ENCODE measurements at places on chromosomes 1 and 21.
A peak's percentile ranks its signal among the peaks of the same experiment; 100 is the strongest.

DNA sequence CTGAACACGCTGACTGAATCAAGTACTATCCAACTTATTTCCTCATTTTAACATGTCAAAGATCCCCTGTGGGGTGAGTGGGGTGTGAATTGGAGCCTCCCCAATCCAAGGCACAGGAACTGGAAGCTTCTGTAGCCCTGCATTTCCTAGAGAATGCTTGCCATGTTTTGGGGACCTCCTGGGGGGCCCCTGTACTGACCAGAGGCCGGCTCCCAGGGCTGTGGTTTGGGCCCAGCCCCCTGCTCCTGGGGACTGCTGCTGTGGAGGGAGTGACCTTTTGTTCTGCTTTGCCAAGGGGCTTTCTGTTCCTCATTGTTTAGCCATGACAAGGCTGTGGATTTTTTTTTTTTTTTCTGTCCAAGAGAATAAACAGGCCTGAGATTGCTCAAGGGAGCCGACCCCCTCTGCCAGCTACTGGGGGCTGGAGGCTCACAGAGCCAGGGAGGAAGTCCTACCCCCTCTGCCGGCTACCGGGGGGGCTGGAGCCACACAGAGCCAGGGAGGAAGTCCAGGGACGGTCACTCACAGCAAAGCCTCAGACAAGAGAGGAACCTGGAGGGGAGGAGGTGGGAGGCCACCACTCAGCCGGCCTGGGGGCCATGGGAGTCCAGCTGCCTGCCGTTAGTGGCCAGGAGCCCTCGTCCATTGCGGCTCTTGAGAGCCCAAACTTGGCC, 17.4 kb downstream of the TNFRSF1B start:
- peak; percentile 57 for DNase-seq

DNA sequence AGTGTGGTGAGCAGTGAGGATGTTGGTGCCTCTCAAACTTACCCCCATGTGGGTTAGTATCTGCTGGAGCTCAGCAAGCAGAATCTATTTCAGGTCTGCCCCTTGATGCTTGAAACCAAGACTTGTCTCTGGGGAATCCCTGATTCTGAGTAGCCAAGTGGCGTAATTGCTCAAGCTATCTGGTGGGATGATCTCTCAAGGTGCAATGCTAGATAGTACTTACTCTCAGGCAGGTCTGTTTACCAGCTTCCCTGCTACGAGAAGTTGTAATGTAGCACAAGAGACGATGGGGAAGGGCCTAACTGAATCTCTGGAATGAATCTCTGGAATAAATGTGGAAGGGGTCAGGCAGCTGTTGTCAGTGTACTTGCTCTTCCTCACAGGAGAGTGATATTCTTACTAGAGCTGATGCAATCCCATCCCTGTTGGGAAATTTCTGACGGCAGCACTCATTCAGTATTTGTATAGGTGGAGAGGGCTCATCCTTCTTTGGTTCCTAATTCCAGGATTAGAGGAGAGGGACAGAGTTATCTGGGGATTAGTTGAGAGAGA, 65.4 kb downstream of the MACF1 start:
- peak; percentile 44 for DNase-seq

GRCh38 chr1:16235944-16236510, 956 bp downstream of the CPLANE2 start:
- DNase-seq = no peak

DNA sequence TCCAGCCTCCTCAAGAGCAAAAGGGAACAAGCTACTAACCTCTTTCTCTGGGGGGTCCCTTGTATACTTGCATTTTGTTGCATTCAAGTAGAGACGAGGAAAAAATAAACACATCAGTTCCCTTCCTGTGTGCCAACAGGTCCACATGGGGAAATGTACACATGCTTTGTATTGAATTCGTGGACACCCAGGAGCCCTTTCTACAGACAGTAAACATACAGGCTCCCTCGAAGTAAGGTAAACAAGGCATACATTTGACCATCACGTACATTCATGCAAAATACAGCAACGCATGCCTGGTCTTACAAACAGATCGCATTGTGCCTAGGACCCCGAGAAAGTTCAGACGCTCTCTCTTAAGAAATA, 1.1 kb downstream of the KCND3 start:
- no peak for DNase-seq

DNA sequence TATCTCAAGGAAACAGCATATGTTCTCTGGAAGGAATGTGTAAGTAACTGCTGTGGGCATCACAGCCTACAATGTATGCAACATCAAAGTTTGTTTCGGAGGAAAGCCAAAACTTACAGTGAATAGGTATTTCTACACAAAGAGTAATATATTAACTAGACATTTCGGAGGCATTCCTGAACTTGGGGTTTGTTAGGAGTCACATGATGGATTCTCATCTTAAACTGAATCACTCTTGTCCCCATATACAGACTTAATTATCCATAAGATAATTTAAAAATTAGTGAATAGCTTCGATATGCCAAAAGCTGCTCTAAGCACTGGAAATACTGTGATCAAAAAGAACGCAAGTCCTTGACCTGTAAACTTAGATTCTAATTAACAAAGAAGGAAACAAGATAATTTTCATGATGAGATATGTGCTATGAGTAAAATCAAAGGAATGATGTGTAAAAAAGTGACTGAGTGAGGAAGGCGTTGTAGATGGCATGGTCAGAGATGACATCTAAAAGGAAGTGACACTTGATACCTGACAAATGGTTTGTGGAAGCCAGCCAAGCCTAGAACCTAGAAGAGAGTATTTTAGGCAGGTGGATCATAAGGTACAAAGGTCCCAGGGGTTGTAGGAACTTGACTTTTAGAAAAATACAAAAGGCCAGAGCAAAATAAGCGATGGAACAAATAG, 273.1 kb downstream of the MRPL39 start:
- no peak for DNase-seq

GRCh38 chr1:199202331-199202730, 563.5 kb downstream of the PTPRC start:
- no peak for DNase-seq

DNA sequence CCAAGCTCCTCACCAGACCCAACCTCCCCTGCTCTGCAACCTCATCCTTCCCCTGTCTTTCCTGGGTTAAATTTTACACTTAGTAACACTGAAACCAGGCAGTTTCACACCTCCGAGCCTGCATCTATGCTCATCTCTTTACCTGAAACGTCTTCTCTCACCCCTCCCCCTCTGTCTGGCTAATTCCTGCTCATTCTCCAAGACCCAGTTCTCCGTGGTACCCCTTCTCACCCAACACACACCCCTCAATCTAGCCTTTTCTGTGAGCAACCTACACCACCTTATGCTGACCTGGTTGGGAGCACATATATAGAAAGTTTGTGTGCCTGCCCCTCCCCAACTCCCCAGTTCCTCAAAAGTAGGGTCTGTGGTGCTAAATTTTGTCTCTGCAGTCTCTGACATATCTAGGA, 3.7 kb upstream of the KIAA1614 start:
- DNase-seq = no peak
